ENCODE measurements at places on chromosomes 6 and 20.

- DNase-seq, result no peak
These were observed 87.6 kb downstream of the BMP2 start for GRCh38 chr20:6855104-6855503.

GRCh38 chr6:2684766-2685754 lies 65.7 kb downstream of the MYLK4 start:
- DNase-seq, result no peak

GRCh38 chr6:37802810-37803209 lies 16.7 kb upstream of the ZFAND3 start:
- no peak for DNase-seq

GRCh38 chr6:4808396-4808795 lies 32.2 kb downstream of the CDYL start:
- no peak for DNase-seq

GRCh38 chr6:165766026-165766425 lies 103.0 kb upstream of the PDE10A start:
- DNase-seq, result no peak

DNA sequence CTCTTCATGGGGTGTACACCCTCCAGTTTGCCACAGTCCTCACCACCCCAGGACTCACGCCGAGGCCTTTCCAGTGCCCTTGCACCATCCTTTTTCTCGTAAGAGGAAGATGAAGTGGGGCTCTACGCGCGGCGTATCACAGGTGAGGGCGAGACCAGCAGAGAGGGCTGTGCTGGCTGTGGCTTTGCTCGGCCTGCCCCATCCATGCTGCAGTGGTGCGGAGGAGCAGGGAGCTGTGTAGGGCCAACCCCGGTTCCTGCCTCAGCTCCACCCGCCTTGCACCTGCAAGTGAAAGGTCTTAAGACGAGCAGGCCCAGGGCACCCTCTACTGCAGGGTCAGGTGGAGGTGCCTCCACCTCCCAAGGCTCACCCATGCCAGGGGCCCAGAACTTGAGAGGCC lies 24.1 kb downstream of the RBCK1 start:
- DNase-seq, result no peak
